ENCODE measurements at places on chromosomes 5 and 9.

DNA sequence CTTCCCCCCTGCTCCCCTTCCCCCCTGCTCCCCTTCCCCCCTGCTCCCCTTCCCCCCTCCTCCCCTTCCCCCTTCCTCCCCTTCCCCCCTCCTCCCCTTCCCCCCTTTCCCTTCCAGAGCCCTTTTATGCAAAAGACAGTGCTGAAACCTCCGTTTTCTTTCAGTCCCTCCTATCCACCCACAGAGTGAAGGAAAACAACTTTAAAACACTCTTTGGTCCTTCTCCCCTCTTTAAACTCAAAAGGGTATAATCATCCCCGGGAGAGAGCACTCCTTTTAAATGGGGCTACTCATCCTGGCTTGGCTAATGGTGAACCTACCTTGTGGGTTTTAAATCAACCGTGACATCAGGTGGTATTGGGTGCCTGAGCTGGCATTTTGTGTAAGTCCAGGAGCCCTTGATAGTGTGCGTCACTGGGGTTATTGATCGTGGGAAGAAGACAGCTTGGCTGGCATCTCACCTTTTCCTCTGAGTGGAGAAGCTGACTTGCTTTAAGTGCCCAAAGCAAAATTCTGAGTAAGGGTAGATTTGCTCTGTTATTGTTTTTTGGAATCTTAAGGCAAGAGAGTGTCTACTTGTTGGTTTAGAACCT is 2.7 kb downstream of the LARP1 start:
- DNase-seq = no peak

- DNase-seq = no peak
Measured at GRCh38 chr5:178425621-178426068, 164.5 kb downstream of the COL23A1 start.

DNA sequence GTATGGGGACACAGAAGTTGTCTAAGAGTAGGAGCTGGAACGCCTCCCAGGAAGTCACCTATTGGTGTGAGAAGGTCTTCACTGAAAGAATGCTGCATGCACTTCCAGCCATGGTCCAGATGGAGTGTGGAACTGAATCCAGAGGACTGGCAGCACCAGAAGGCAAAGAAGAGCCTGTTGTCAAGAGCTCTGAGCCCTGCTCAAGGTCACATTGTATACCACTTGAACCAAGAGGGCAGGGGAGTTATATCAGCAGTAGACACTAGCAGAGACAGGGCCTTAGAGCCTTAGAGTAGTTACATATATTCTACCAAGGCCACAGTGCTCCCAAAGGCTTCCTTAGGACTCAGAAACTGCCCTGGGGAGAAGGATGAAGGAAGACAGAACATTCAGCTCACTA is 130.8 kb upstream of the POC5 start:
- no peak for DNase-seq

GRCh38 chr5:35860686-35861085 is 4.0 kb downstream of the IL7R start:
- peak; percentile 13 for DNase-seq

GRCh38 chr5:52997424-52997823 is 8.3 kb downstream of the ITGA2 start:
- no peak for DNase-seq
